ENCODE measurements at places on chromosomes 1 and 21.

GRCh38 chr1:160658162-160658813 lies 11.4 kb upstream of the SLAMF1 start:
- no peak for DNase-seq

DNA sequence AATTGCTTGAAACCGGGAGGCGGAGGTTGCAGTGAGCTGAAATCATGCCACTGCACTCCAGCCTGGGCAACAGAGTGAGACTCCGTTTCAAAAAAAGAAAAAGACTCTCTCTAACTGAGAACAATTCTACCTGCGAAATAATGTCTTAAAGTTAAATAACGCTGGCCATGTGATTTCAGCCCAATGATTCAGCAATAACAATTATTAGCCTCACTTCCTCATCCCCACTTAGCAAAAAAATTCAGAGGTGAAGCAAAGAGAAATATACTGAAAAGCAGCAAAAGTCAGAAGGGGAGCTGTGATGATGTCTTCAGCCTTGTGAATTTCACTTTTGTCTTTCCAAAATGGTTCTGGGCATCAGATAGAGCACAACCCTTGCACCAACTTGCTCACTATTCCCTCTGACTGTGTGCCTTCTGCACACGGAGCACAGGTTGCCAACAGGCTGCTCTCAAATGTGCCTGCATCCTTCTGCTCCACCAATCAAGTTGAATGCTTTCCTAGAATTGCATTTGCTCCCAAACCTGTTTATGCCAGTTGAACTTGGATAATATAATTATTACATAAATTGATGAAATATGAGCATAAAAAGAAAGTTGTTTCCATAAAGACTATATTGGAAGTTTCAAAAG lies 79.8 kb upstream of the IPO9 start:
- DNase-seq = no peak

GRCh38 chr1:205932776-205933175 lies 10.5 kb downstream of the SLC26A9 start:
- no peak for DNase-seq

GRCh38 chr1:20840731-20841130 lies 53.6 kb upstream of the HP1BP3 start:
- no peak for DNase-seq

GRCh38 chr1:78980511-78980910 lies 26.0 kb downstream of the ADGRL4 start:
- no peak for DNase-seq

DNA sequence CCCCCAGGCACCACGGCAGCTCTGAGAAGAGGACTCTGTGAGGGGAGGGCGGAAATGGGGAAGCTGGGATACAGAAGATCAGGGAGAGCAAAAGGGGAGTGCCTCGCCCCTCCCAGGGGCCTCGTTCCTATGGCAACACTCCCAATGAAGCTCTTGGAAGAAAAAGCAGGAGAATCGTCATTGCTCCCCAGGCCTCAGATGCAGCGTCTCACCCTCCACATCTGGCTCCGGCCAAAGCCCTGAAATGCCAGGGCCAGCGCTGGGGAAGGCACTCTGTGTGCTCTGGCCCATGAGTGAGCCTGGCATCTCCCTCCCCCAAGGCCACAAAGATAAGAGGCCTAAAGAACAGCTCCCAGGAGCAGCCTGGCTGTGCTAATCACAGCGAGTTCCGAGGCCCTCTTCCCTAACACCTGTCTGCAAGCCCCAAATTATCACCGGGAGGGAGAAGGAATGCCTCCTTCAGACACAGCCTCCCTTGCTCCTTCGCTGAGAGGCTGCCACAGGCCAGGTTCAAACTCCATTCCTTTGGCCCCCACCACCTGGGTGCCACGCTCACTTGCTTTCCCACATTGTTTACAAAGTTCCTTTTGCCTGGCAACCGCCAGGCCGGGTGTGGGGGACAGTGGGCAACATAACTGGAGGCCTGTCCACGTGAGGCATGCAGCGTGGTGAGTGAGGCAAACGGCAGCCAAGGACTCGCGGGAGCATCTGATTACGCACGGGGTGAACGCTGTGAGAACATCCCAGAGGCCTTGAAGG lies 27.8 kb downstream of the ECE1 start:
- DNase-seq = peak; percentile 87

DNA sequence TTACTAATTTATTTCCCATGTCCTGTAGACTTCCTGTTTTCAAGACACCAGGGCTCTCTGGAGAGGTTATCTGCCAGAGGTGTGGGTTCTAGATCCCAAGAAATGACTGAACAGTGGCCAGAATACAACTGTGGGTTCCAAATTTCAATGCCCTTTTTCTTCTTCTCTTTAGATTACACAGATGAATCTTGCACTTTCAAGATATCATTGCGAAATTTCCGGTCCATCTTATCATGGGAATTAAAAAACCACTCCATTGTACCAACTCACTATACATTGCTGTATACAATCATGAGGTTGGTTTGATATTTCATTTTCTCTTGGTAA lies 15.0 kb downstream of the IFNAR2 start:
- DNase-seq = no peak

DNA sequence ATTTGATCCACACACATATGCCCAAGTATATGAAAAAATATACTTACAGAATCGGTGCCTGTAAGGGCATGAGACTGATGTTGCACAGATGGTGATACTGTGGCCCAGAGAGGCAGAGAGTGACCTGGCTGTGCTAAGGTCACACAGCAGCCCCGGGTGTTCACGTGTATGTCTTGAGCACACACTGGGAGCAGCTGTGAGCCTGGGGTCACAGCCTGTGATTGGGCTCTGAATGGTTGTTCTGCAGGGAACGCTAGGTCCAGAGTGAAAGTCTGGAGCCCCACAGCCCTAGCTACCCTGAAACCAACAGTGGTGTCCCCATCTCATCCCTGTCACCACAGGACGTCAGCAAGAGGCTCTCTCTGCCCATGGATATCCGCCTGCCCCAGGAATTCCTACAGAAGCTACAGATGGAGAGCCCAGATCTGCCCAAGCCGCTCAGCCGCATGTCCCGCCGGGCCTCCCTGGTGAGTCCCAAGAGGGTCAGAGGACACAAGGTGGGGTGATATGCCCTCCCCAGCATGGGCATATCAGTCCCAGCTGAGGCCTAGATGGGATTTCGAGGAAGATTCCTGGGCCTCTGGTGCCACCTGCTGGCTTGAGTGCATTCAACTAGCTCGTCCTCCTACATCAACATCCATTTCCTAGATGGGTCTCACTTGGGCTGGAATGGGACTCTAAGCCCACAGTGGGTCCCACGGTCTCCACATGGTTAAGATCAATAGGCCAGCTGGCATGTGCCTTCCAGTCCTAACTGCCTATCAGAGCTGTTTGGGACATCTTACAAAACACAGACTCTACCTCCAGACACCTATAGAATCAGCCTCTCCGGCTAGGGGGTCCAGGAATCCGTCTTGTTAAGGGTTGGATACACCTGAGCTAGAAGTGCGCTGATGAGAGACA lies 19.7 kb downstream of the CDK18 start:
- no peak for DNase-seq

DNA sequence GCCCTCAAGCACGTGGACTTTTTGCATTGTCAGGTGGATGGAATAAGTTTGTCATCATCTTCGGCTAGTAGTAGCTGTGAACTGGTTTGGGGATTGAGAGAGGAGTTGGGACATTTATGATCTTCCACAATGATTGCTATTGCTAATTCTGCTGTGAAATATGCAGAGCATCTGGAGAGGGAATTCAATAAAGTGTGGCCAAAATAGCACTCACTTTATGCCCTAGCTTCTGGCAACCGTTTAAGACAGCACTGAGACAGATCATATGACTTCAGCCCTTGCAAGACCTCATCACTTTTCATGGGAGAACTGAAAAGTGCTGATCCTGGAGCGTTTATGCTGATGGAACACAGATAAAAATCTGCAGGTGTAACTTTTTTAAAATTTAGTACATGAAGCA lies 360.8 kb downstream of the GPATCH2 start:
- no peak for DNase-seq

DNA sequence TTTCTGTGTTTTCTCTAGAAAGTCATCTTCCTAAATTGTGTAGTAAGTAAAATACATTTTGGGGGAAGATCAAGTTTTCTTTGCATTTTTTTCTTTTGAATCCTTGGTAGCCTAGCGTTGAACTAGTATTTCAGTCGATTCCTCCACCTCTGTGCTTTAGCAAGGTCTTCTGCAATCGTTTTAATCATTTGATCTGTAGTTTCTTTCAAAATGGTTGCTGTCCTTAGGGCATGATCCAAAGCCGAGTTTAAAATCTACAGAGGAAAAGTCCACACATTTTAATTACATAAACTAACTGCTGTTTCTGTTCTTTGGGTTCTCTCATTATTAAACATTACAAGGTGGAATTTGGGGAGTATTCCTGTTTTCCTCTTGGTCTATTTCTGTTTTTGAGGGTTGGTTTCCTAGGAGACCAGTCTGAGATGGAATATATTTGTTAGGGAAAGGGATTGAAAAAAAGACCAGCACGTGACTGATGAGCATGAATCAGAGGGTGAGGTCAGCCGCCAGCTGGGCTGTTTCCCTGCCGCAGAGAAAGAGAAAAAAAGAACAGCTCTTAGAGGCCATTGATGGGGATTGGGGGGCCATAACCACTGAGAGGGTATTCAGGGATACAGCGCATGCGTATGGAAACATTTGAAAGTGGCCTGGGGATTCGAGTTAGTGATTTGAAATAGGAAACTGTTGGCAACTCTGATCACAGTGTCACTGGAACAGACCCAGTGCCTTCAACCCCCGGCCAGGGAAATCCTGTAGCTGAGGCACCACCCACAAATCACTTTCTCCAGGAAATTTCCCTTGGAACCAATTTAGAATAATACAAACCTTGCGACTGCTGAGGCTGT lies 40.6 kb downstream of the AKNAD1 start:
- DNase-seq = peak; percentile 76

DNA sequence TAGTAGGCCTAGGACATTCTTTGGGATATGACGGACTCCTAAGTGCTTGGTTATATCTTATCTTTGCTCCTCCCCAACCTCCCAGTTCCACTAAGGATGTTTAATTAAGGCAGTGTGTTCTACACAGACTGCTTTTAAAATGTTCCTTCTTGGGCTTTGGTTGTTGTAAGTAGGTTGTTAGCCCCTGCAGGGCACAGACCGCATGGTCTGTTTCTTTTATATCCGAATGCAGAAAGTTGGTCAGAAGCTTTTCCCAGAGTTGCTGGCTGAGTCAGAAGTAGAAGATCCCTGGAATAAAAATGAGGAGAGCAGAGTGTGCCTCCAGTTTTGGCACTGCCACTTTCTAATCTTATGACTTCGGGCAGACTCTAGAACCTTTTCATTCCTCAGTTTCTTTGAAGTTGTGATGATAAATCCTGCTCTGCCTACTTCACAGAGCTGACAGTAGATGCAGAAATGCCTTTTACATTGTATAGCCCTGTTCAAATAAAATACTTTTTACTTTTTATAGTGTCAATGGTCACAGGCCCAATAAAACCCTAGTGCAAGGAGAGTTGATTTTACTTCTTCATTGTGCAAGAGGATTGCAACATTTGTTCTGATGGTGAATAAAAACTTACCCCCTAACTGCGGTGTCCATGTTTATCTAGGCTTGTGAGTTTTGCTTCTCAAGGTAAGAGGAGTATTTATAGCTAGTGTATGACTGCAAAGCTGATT lies 18.4 kb downstream of the FMN2 start:
- peak; percentile 21 for DNase-seq

DNA sequence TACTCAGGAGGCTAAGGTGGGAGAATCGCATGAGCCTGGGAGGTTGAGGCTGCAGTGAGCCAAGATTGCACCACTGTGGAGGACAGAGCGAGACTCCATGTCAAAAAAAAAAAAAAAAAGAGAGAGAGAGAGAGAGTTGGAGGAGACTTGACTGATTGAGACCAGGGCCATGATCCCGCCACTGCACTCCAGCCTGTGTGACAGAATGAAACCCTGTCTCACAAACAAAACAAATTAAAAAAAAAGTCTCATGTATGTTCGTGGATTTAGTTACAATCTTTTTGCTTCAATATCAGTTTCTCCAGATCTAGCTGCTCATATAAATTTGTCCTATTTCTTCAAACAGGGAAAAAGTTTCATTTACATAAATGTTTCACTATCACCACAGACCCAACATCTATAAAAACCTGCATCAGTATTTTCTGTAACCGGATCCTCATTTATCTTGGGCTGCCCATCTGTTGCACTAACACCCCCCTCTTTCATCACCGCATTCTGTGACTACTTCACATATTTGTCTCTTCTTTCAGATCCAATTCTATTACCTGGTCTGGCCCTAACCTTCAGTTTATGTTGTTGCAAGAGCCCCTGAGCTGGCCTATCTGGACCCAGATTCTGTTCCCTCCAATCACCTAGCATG lies 127.0 kb downstream of the GREM2 start:
- no peak for DNase-seq

GRCh38 chr1:200895801-200896530 lies 1.3 kb downstream of the INAVA start:
- no peak for DNase-seq

DNA sequence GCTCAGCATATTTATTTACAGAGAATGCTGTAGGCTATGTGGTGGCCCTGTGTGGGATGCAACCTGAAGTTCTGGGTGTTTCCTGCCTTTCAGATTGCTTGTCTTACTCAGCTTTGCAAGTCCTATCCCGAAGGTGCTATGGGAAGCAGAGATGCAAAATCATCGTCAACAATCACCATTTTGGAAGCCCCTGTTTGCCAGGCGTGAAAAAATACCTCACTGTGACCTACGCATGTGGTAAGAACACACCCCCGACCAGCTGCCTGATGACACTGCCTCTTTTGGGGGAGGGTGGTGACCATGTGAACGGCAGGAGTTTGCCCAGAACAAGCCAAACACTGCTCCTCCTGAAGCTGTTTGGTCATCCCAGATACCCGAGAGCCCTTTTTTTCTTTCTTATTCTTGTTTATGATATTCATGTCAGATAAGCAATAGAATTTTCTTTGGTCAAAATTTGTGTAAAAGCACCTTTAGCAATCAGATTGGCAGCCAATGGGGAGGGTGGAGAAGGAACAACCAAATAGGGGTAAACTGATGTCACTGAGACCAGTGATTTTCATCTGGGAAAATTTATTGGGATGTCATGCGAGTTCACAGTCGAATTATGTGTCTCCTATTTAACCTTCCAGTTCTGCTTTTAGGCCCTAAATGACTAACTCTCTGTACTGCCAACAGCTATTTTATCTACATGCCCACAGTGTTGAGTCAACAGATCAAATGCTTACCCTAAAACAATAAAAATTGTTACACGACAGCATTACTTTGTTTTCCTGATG lies 82.6 kb downstream of the EVA1C start:
- DNase-seq = no peak

DNA sequence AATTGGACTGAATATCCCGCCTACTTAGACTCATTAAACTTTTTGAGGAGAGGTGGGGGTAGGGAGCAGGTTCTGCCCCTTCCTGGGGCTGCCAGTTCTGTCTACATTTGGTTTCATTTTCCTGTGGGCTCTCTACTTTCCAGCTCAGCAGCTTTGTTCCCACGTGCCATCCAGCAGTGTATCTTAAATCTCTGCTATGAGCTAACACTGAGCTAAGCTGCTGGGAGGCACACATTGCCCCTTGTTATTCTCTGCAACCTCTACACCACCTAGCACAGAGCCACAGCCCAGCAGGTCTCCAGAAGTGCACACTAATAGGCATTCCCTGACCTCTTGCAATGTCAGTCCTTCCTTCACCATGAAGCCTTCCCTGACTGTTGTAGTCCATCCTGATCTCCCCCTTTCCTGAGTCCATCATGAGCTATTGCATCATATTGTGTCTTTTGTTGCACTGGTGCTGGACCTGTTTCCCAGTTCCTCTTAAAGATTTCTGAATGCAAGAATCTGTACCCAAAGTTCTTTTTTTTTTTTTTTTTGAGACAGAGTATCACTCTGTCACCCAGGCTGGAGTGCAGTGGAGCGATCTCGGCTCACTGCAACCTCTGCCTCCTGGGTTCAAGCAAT lies 28.7 kb upstream of the NRDC start:
- no peak for DNase-seq
